Skeletal muscle cell (primary cell): ENCODE measurements at places on chromosomes 1 and 21.
A peak's percentile ranks its signal among the peaks of the same experiment; 100 is the strongest.

GRCh38 chr21:41290106-41290799 lies 26.3 kb upstream of the FAM3B start:
- no peak for DNase-seq

DNA sequence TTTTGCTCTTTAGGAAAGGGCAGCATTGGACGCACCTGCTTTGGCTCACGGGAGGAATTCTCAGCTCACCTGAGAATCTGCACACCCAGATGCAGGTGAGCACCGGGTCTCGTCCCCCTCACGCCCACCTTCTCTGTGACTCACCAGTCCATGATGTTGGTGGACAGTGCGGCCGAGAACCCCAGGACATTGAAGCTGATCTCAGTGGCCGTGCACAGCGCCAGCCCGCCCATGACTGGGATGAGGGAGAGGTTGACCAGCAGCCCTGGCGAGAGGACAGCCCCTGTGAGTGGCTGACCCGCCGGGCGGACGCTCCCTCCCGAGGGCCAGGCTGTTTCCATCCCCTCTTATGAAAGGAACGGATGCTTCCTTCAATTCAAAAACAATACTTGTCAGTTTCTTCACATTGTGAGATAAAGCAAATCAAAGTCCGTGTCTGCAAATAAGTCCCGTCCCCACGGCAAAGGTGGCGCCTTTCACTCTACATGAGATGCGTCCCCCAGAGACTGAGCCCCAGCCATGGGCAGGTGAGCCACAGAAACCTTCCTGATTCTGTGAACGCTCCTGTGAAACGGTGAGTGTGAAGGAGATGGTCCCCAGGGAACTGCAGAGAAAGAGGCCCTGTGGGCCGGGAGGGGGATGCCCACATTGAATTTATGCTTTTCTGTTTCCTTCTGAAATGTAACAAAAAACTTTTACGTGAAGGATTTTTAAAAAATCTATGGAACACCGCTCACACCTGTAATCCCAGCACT lies 12.7 kb upstream of the CDK11B start:
- no peak for DNase-seq

DNA sequence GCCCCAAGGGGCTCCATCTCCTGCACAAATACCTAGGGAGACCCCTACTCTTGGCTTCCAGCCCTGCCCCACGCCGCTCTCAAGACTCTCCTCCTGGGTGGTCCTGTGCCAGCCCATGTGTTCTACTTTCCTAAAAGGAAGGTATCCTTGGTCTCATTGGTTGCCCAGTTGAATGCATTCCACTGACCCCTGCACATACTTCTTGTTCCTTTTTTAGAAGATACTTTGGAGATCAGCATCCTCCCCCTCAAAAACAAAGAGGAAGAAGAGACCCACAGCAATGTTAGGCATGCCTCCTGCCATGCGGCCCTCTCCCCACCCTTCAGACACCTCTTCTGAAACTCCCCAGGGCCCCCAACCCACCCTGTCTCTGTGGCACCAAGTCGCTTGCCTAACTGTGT lies 4.1 kb downstream of the SLAMF9 start:
- no peak for DNase-seq

- no peak for DNase-seq
Measured at GRCh38 chr1:168871531-168871930, 142.5 kb upstream of the DPT start.

DNA sequence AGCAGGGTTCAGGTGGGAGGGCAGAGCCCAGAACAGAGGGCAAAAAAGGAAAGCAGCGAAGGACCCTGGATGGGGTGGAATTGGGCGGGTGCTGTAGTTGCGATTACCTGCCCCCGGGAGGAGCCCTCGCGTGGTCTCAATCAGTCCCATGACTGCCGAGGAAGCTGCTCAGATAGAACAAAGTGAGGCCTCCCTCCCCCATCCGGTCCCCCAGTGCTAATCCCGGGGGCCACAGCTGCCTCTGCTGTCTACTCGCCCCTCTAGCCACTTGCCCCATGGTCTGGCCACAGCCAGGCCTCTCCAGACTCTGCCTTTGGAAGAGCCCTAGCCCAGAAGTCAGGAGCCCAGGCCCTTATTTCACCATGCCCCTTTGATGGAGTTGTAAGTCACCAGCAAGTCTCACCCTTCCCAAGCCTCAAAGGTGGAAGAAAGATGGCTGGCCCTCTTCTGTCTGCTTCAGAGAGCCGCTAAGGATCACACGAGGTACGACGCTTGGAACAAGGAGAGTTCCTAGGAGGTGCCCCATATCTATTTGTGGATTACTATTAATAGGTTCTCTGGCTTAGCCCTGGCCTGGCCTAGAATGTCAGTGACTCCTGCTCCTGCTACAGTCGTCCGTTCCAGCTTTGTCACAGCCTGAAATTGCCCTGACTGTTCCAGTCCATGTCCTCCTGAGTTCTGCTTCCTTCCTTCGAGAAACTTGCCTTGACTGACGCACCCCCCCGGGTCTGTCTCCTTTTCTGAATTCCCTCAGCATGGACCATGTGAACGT lies 16.4 kb downstream of the ECHDC2 start:
- DNase-seq, result no peak

GRCh38 chr1:10641976-10642375 lies 154.5 kb downstream of the CASZ1 start:
- DNase-seq, result no peak

DNA sequence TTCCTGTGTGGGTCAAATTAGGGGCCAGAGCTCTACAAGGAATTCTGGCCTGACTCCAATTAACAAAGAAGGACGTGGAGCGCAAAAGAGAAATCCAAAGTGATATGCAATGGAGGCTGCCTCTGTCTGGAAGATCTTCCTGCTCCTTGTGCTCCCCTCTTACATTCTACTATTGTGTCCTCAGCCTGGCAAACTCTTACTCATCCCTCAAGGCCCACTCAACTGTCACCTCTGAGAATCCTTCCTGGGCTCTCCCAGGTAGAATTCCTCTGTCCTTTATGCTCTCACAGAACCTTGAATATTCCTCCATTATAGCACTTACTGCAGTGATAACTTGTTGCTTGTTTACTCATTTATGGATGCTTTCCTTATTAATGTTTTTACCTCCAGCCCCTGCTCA lies 31.4 kb downstream of the KCNC4 start:
- DNase-seq, result no peak

GRCh38 chr1:54335011-54335754 lies 71.0 kb downstream of the SSBP3 start:
- peak; percentile 55 for DNase-seq

DNA sequence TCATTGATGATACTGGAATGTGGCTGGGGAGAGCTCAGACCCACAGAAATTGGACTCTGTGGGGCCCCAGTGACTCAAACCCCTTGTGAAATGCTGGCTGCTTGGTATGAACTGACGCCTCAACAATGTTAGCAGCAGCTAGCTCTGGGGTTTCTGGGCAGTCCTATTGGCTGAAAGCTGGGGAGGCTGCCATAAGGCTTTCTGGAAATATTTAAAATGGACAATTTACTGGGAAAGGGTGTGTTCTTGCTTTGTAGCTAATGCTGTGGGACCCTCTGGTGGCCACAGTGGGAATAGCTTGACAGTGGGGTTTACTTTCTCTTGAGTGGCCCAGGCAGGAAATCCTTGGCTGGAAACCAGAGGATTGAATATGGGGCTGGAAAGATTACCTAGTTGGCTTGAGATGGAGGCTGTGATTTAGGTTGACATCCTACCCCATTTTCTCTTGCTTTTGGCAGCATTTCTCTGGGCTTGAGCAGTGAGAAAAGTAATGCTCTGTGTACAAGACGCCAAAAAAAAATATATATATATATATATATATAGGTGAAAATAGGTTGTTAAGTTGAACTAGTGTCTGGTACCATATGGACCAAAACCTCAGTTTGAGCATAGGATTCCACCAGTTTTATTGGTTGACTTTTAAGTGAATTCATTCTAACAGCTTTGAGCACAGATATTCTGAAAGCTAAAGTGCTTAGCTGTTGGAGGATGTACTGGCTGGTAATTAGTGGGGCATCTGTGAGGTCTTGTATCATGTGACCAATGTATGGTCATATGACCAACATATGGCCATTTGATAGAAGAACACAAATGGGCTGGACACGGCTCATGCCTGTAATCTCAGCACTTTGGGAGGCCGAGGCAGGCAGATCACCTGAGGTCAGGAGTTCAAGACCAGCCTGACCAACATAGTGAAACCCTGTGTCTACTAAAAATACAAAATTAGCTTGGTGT lies 8.2 kb upstream of the S100A10 start:
- DNase-seq, result peak; percentile 96

GRCh38 chr1:76053021-76053420 lies 21.5 kb upstream of the ST6GALNAC3 start:
- no peak for DNase-seq

- DNase-seq, result no peak
Measured at GRCh38 chr1:160114085-160114484, 1.5 kb upstream of the ATP1A2 start.

GRCh38 chr1:182200025-182200812 lies 138.7 kb upstream of the ZNF648 start:
- no peak for DNase-seq

DNA sequence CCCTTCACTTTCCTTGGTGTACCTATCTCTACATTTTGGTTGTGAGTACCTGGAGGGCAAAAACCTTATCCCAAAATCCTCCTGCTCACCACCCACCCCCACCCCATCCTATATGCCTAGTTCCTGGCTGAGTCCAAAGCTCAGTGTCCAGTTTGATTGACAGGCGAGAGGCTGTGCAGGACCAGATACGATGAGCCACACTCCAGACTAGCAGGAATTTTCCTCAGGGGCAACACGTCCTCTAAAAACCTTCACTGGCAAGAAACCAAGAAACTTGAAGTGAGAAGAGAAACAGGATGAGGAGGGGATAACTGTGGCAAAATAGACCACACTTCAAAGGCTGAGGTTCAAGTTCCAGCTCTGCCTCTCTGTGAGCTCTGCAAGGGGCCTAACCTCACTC lies 1.1 kb upstream of the SLAMF8 start:
- no peak for DNase-seq

GRCh38 chr21:38959692-38960061 lies 153.9 kb downstream of the ETS2 start:
- DNase-seq, result no peak

DNA sequence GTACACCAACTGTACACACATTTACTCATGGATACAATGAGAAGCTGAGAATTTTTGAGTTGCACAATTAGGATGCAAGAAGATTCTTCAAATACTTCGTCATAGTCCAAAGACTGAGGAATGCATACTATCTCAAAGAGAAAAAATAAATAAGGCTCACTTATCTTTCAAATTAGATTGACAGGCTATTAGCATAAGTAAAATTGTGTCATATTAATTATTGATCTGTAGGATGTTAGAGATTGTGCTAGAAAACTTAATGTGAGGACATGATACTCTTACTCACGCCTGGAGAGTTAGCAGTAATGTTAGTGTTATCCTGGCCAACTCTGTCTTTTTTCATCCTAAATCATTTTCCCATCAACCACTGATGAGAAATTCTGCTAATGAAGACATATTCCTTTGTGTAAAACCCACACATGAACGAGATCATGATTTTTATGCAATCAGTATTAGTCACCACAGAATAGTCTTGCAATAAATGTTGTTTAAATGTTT lies 659.0 kb downstream of the LTN1 start:
- peak; percentile 31 for DNase-seq

- peak; percentile 69 for DNase-seq
Measured at GRCh38 chr1:222546548-222547259, 1.2 kb downstream of the HHIPL2 start.

GRCh38 chr1:84584126-84584525 lies 9.9 kb upstream of the CTBS start:
- DNase-seq, result no peak

GRCh38 chr1:10626791-10627410 lies 152.2 kb downstream of the PEX14 start:
- DNase-seq, result no peak

DNA sequence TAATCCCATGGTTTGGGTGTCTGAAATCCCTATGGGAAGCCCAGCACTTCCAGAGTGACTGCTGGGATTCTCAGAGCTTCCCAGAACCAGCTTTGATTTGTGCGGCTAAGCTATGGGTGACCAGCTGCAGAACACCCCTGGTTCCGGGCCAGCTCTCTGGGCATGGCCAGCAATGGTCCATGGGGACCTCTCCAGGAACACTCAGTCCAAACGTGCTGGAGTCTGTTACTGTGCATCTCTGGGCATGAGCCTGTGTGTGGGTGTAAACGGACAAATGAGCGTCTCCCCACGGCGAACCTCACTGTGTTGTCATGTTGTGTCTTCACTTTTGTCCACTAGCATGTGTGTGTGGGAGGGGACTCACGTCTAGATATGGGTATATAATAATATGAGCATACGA lies 54.4 kb downstream of the MAB21L3 start:
- no peak for DNase-seq

DNA sequence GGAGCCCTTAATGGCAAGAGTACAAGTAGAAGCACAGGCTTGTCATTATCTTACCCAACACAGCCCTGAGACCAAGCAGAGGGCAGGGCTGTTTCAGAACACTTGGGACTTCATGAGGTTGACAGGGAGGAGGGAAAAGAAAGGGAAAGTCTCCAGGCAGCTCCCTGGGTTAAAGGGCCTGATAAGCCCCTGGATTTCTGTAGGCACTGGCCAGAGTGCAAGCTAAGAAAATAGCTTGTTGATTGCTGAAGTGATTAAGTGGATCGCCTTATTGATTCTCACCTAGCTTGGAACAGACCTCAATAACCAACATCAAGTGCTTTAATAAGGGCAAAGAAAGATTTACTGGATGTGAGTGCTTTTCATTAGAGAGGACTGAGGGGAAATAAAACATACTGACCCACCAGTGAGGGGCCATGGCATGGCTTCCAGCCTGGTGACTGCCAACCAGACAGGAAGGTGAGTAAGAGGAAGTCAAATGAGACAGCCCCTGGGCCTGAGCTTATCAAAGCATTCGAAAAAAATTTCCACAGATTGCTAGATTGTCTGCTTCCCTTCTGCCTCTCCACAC lies 121.4 kb upstream of the NFIA start:
- no peak for DNase-seq

- DNase-seq, result no peak
Measured at GRCh38 chr1:161956930-161957329, 66.7 kb downstream of the OLFML2B start.

DNA sequence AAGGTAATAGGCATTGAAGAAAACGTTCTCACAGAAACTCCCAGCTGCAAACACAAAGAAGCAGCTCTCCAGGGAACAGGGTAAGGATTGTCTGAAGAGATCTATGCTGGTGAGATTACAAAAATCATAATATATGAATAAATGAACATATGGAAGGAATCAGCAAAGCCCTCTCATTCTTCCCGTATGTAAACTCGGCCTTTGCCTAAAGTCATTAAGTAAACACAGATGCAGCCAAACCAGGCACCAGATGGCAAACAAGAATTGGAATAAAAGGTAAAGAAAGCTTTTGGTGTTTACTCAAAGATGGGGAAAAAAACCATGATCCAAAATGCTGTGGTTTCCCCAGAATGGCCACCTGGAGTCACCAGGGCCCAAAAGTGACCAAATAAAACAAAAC lies 76.6 kb upstream of the HOOK1 start:
- peak; percentile 79 for DNase-seq

DNA sequence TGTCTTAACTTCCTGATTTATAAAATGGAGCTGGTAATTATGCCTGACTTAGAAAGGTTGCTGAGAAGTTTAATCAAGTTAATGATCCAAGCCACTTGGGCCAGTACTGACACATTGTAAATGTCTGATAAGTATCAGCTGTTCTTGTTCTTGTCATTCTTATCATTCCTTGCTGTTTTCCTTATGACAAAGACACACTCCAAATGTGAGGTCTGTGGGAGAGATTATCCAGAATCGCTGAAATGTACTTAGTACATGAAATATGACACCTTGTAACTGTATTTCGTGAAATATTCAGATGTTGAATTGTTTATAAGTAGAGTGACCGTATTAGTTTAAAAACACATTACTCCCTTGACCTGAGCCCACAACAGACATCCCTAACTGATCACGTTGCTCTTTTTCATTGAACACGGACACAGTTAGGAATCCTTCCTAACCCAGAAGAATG lies 6.1 kb downstream of the AADACL4 start:
- DNase-seq, result no peak
